ENCODE measurements at places on chromosomes 3 and 15.
A peak's percentile ranks its signal among the peaks of the same experiment; 100 is the strongest.

- no peak for DNase-seq
These were observed at the start of gene SEMA6D for GRCh38 chr15:47717036-47717612. Gene SEMA6D (plus strand): TSS chr15:47717505. CDS start chr15:47759799, 42,294 bp downstream.

DNA sequence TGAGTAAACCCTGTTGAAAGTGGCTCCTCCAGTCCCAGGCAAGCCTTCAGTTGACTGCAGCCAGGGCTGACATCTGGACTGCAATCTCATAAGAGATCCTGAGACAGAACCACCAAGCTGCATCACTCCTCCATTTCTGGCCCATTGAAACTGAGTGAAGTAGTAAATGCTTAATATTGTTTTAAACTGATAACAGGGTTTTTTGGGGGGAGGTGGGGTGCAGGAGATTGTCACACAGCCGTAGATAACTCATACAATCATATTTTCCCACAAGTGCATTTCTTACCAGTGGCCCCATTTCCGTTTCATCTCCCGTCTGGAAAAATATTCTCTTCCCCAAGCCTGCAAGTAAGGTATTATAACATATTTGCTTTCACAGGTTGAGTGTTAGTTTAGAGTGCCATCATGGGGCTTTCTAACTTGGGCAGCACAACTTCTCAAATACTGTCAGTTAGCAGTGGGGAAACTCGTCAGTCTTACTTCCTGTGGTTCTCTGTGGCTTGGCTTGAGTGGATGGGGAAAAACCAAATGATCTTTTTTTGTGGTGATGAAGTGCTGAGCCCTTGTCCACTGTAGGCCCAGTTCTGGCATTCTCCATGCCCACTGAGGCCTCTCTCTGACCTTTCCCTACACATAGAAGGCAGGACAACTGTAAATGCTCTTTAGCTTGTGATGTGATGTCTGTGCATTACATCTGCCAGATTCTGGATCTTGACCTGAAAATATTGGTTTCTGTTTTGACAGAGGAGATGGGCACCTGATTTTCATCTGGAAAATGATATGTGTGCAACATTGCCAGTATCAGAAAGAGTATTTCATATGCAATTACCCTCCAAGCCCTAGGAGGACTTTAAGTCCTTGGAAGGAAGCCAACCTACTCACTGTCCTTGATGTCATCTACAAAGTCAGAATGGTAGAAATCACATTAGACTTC is 90.1 kb upstream of the BHLHE40 start:
- no peak for DNase-seq

GRCh38 chr15:43544266-43544665 is 26.9 kb downstream of the MAP1A start:
- DNase-seq, result no peak

DNA sequence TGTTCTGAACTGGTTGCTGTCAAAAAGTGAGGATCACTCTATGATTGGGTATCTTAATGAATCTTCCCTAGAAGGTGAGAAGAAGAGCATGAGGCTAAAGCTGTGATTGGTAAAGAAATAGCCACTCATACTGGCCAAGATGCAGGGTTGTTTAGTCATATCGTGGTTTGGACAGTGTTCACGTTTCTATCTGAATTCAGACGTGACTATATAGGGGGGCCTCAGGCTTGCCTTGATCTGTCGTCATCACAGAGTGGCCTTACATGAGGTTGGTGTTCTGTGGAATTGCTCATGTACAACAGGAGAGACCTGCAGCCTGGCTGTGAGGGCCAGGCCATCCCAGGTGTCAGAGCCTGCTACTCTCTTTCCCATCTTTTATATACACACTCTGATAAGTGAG is 12.4 kb downstream of the RTP2 start:
- no peak for DNase-seq

GRCh38 chr3:104952146-104952972 is 414.4 kb upstream of the ALCAM start:
- no peak for DNase-seq

DNA sequence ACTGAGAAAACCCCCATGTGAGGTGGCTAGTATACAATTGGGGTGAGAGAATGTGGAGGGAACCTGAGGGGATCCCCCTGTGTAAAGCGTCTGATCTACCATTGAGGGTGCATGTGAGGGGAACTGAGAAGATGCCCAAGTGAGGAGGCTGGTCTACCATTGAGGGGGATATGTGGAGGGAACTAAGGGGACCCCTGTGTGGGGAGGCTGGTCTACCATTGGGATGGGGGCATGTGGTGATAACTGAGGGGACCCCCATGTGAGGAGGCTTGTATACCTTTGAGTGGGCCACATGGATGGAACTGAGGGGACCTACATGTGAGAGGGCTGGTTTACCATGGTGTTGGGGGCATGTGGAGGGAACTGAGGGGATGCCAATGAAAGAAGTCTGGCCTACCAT is 160.8 kb downstream of the FBLN2 start:
- no peak for DNase-seq

DNA sequence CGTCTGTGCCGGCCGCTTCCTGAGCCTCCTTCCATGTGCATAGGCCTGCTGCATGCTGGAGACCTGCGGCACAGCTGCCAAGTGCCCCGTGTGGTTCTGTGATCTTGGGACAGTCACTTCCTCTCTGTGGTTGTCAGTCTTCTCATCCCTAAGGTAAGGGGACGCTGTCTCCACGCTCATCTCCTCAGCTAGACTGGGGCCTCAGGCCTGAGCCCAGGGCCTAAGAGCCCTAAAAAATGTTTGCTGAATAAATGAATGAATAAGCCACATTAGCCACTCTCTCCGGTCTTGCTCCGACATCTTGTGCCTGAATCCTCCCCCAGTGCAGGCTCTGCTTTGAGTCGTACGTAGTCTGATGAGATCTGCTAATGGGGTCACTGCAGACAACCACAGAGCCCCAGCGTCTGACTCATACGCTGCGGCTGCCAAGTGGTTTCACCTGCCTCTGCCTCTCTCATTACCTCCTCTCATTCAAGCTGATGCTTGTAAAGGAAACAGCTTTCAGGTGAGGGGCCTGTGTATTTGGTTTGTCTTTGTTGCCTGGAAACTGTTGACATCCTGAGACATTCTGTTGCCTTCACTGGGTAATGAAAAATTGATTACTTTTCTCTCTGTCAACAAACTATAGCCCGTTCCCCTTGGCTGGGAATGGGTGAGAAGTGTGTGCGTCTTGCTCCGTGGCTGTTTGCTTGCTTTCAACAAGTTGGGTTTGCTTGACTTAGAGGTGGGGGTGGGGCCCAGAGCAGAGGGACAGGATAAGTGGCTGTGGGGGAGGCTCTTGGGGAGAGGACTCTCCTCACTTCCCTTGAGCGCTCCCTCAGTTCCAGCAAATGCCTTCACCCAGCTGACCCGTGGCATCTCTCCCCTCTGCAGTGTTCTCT is 15.9 kb downstream of the RPLP1 start:
- DNase-seq, result peak; percentile 36

DNA sequence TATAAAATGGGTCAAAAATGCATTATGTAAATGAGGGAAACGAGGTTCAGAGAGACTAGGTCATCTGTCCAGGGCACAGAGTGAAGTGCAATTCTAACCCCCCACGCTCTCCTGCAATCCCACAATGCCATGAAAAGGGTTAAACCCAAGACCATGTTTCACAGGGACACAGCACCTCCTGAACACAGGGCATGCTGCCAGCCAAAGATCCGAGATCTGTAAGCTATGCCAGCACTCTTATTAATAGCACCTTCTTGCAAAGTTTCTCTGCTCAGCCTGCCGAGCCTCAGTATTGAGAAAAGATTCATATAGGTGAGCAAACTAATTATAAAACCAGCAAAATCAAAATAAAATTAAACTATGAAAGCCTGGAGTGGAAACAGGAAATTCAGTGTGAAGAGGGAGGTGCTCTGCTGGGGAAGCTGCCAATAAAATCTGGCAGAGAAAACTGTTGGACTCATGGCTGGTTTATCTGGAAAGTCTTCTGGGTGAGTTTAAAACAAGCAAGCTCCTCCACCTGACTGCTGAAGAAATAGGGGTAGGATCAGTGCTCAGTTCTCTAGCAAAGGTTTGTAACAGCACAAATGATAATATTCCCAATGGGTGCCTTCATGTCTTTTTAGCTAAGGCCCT is 50.3 kb downstream of the LRIG1 start:
- no peak for DNase-seq

- no peak for DNase-seq
These were observed 75.2 kb downstream of the NEO1 start for GRCh38 chr15:73127302-73127936.

- no peak for DNase-seq
These were observed 895.6 kb upstream of the ROBO1 start for GRCh38 chr3:80663426-80663825.

DNA sequence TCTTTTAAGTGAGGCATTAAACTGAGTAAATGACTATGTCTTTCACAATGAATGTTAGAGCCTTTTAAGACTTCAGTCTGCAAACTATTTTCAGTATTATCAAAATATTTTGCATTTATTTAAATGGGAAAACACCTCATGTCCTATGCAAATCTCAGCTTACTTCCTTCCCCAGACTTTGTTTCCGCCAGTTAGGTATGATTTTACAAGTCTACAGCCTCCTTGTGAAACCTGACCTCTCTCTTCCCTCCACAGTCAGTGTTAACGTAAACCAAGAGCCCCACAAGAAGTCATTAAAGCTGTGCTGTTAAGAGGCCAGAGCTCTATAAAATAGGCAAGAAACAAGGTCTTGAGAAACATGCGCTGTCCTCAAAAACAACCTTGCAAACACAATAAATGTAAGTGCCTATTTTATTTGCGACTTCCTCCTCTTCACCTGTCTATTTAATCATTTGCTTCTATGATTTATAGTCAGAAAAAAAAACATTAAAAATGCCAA is 48.3 kb downstream of the PRTG start:
- no peak for DNase-seq

DNA sequence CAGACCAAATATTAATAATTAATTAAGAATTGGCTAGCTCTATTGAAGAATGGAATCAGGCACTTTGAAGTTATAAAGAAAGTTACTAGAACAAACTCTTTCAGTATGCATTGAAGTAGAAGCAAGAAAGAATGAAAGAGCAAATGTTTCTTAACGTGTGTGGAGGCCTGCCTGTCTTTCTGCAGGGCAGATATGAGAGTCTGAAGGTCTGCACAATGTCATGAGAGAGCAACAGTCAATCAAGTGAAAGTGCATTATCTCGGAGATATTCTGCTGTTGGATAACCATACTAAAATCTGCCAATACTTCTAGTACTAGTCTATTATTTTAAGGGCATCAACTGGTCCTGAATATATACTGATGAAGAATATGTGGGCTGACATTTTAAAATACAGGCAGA is 1270.8 kb downstream of the ZPLD1 start:
- DNase-seq, result no peak

- no peak for DNase-seq
These were observed 260.7 kb downstream of the OPA1 start for GRCh38 chr3:193853511-193854219.

- no peak for DNase-seq
These were observed 38.1 kb upstream of the IGDCC4 start for GRCh38 chr15:65460741-65461347.

DNA sequence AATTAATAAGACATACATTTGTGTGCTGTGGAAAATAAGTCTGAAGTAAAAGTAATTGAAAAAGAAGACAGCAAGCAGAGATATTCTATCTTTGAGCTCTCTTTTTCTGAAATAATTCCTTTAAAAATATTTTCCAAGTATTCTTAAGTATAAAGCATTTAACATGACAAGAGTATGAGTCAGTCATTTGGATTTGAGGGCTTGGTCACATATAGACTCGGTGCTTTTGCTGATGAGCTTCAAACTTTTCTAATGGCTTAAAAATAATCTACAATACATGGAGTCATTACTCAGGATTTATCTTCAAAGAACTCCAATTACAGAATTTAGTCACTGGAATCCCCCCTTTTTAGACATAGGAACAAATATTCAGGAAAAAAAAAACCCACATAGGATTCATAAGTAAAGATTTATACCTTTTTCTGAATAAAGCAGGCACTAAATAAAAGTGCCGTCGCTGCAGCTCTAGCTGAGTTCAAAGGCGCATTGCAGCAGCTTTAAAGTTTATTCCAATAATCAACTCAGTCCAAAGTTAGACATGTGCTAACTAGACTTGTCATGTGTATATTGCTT is 147.5 kb downstream of the CTNNB1 start:
- DNase-seq, result no peak

DNA sequence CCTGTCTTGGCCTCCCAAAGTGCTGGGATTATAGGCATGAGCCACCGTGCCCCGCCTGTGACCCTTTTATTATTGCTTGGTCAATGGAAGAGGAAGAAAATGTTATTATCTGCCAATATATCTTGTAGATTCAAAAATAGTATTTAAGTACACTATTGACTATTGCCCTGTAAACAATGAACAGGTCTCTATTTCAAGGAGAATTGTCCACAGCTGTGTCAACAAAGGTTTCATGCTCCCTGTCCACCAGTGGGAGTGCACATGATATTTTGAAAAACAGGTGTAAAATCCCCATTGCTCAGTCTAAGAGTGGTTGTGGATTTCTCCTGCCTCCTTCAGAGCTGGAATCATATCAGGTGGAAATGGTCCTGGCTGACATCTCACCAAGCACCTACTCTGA is 36.5 kb upstream of the IGF1R start:
- DNase-seq, result no peak

DNA sequence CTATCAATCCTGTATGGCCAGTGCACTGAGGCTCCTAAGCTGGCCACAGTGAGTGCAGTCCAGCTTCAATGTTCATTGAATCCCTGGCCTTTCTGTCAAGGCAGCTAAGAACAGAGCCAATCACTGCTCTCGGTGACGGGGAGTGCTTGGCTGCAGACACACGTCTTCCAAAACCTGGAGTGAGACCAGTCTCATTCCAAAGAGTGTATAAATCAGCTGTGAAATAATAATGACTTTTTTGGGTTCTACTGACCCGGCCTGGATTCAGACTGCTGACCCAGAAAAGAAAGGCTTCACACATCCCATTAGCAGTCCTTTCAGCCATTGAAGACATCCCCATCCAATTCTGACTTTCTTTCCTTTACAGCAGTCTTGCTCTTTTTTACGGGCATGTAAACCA is 665.5 kb downstream of the GBE1 start:
- no peak for DNase-seq

DNA sequence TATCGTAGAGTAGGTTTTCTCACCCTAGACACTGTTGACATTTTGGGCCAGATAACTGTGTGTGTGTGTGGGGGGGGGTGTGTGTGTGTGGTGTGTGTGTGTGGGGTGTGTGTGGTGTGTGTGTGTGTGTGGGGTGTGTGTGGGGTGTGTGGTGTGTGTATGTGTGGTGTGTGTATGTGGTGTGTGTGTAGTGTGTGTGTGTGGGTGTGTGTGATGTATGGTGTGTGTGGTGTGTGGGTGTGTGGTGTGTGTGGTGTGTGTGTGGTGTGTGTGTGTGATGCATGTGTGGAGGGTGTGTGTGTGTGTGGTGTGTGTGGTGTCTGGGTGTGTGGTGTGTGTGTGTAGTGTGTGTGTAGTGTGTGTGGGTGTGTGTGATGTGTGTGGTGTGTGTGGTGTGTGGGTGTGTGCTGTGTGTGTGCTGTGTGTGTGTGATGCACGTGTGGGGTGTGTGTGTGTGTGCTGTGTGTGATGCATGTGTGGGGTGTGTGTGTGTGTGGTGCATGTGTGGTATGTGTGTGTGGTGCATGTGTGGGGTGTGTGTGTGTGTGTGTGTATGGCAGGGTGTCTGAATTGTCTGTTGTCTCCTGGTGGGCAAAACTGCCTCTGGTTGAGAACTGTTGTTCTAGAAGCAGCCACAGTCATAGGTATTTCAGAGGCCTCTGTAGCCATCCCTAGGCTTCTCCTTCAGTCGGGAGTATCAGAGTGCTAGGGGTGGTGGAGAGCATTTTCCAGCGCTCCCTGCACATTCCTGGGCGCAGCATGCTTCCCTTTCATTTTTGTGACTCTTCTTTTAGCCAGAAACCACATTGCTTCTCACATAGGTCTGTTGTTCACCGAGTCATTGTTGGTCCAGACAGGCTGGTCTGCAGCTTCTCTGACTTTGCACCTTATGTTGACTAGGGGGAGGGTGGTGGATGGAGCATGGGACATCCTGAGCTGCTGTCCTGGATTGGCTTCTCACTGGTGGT is 84.4 kb downstream of the THSD4 start:
- no peak for DNase-seq
